ENCODE measurements at places on chromosomes 11 and 22. TPM values are rescaled to one million over a fixed set of nuclear protein-coding genes. Genes with fewer than 3 reads are reported as not detected.

Gene OR52N4
- polyA plus RNA-seq, result 10.3 TPM

Gene MIOX
- 0.12 TPM for polyA plus RNA-seq

Gene MMP3
- polyA plus RNA-seq, result not detected

Gene C11orf16
- not detected for polyA plus RNA-seq

Gene ACTN3
- polyA plus RNA-seq, result 0.22 TPM

Gene KCNQ1
- 15.3 TPM for polyA plus RNA-seq

Gene OR8G1
- not detected for polyA plus RNA-seq

Gene OR4P4
- not detected for polyA plus RNA-seq

Gene ALG9
- 22.1 TPM for polyA plus RNA-seq

Gene LSP1
- 184 TPM for polyA plus RNA-seq

Gene GGTLC2
- not detected for polyA plus RNA-seq

Gene CRYBB2
- not detected for polyA plus RNA-seq

Gene OR52I2
- polyA plus RNA-seq, result not detected

Gene SSTR3
- polyA plus RNA-seq, result 3.3 TPM

Gene VSTM5
- not detected for polyA plus RNA-seq

Gene VPS11
- 35.7 TPM for polyA plus RNA-seq

Gene KDM4D
- polyA plus RNA-seq, result 0.58 TPM

Gene SMTNL1
- polyA plus RNA-seq, result not detected

Gene PANX2
- 0.04 TPM for polyA plus RNA-seq

Gene APOL5
- not detected for polyA plus RNA-seq

Gene ASCL2
- 1.6 TPM for polyA plus RNA-seq

Gene NOX4
- not detected for polyA plus RNA-seq

Gene ROBO3
- 7.4 TPM for polyA plus RNA-seq

Gene FREY1
- 1.7 TPM for polyA plus RNA-seq

Gene PGA4
- not detected for polyA plus RNA-seq

Gene CRYBA4
- not detected for polyA plus RNA-seq

Gene ANO5
- polyA plus RNA-seq, result not detected

Data from B cell (primary cell).